ENCODE measurements at places on chromosomes 13 and 19.

- DNase-seq: no peak
Observed at GRCh38 chr13:99385161-99385560, 78.0 kb upstream of the GPR183 start.

- no peak for DNase-seq
Observed at GRCh38 chr19:48490981-48491792, 20.4 kb downstream of the LMTK3 start.

- DNase-seq: no peak
Observed at GRCh38 chr13:46858776-46859175, 38.1 kb downstream of the HTR2A start.

DNA sequence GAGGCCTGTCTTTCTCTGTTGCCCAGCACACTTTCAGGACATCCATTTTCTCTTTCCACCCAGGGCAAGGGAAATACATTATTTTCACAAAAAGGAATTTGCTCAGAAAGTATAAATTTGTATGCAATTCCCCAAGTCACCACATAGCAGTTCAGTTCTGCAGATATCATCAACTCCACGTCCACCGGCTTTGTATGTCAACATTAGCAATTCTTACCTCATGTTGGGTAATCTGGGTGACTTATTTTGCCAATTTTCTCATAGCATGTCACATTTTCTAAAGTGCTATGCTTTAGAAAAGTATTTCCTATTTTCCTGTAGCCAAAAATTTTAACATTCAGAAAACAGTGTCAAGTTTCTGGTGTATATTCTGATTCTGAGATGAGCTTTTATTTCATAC is 501.8 kb downstream of the EFNB2 start:
- no peak for DNase-seq

DNA sequence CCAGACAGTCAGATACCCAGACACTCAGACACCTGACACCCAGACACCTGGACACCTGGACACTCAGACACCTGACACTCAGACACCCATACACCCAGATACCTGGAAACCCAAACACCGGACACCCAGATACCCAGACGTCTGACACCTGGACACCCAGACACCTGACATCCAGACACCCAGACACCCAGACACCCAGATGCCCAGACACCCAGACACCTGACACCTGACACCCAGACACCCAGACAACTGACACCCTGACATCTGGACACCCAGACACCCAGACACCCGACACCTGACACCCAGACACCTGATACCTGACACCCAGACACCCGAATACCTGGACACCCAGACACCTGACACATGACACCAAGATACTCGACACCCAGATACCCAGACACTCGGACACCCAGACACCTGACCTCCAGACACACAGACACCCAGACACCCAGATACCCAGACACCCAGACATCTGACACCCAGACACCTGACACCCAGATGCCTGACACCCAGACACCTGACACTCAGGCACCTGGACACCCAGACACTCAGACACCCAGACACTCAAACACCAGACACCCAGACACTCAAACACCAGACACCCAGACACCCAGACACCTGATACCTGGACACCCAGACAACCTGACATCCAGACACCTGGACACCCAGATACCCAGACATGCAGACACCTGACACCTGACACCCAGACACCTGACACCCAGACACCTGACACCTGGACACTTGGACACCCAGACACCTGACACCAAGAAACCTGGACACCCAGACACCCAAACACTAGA is 19.1 kb downstream of the C19orf12 start:
- DNase-seq: no peak

Measured in cerebellar nuclear complex (tissue), 1 donor.